Left hindlimb (tissue), 1 donor: ENCODE measurements at places on chromosomes 16 and 17.

- no peak for DNase-seq
Measured at GRCh38 chr17:69166957-69167356, 25.3 kb upstream of the ABCA6 start.

- DNase-seq, result no peak
Measured at GRCh38 chr17:34725725-34726124, 146.3 kb downstream of the TMEM132E start.

DNA sequence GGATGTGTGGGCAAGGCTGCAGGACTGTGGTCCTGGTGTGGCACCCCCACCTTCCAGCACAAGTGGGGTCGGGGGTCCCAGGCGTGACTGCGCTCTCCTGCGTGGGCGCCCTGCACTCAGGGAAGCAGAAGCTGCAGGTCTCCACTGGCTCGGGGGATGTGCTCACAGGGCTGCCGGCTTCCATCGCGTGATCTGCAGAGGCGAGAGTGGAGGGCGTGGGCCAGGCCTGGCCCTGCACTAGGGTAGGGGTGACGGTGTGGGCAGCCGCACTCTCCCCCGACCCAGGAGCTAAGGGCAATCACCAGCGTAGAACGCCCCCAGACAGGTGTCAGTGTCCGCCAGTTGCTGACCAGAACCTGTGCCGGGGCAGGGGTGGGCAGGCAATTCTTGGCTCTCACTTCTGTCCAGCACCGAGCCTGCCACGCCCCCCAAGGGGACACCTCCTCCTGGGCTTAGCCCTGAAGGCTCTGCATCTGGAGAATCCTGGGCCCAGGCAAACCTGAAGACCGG, 32.3 kb downstream of the TNFRSF13B start:
- DNase-seq, result no peak

DNA sequence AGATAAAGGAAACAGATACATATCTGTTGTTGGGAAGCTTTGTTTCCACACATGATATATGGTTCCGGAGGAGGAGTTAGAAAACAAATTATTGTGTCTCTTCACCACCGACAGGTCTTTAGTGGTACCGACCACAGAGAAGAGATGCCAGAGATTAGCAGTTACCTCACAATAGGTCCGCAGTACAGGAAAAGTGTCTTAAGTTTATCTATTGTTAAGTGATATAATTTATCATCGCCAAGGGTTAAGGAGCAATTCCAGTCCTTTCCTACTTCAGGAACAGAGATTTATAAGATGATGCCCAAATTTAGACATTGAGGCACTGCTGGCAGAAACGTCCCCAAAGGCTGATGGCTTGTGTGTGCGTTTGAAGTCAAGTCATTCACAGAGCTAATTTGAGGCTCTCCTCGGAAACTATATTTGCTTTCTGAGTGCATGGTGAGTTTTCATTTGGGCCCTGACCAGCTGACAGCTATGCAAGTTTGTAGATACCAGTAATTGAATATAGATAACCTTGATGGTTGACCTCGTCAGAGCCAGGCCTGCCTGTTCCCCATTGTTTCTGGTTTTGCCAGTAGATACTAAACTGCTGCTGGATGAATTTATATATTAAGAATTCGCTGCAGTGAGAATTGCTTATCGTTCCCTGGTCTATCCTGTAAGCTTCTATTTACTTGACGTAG, 196.4 kb upstream of the IRX3 start:
- DNase-seq, result no peak

- DNase-seq, result no peak
Measured at GRCh38 chr16:60432472-60432871, 1603.8 kb downstream of the CDH8 start.

GRCh38 chr17:50312308-50312707, 33.6 kb upstream of the XYLT2 start:
- no peak for DNase-seq

GRCh38 chr16:49531931-49532840, 158.6 kb downstream of the C16orf78 start:
- DNase-seq, result no peak

- DNase-seq, result peak; percentile 60
Measured at GRCh38 chr17:38730526-38731379, 612 bp downstream of the CISD3 start.

- DNase-seq, result no peak
Measured at GRCh38 chr16:48201515-48202201, 42.4 kb upstream of the LONP2 start.

GRCh38 chr17:78818932-78819331, 21.7 kb downstream of the USP36 start:
- DNase-seq, result no peak

DNA sequence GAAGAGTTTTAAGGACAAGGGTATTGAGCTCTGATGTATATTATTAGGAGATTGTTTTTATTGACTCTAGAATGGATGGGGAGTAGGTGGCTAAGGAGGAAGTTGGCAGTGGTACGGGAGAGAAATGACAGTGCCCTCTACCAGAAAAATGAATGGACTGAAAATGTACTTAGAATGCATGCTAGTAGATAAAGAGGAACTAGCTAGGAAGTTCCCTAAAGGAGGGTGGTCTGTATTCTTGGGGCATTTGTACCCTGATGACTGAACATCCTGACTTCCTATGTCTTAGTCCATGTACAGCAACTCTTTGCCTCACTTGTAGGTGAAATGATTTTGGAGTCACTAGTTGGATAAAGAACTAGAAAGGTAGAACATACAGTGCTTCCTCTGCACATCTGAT, 581.5 kb upstream of the RBFOX1 start:
- no peak for DNase-seq

GRCh38 chr17:39666601-39667261, 1.5 kb upstream of the PNMT start:
- DNase-seq, result peak; percentile 44

GRCh38 chr17:34265711-34266110, 4.3 kb upstream of the CCL7 start:
- no peak for DNase-seq

GRCh38 chr17:44919411-44919810, 4.1 kb upstream of the GFAP start:
- no peak for DNase-seq

- DNase-seq, result peak; percentile 7
Measured at GRCh38 chr16:88297178-88297720, 85.5 kb upstream of the ZNF469 start.

GRCh38 chr17:70190959-70191805, 21.9 kb downstream of the KCNJ2 start:
- DNase-seq, result no peak
